H1 (cell line): ENCODE measurements at places on chromosomes 3 and 15. TPM values are rescaled to one million over a fixed set of nuclear protein-coding genes. Genes with fewer than 3 reads are reported as not detected.

Gene AGTR1
- not detected in 2 replicates for total RNA-seq

DNA sequence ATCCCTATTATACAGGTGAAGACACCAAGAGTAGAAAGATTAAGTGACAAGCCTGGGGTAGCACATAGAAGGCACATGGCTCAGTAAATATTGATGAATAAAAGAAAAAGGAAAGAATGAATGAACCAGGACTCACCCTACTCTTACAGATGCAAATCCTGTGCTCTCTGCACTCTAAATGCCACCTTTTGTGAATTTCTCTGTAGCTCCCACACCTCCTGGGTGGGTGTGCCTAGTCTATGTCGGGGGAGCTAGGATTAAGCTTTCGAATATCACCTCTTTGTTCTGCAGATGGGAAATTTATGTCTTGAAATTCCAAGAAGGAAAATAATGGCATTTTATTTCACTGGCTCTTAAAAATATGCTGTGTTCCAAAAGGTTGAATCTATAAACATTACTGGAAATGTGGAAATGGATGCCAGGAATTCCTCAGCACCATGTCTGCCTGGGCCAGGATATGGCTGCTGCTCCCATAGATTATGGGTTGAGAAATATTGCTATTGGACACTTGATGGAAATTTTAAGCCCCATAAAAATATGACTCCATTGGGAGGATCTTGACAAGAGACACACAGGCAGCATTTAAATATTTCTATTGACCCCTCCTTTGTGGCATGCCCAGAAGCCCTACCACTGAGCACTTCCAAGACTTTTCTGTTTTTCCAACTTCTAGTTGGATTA lies 43.3 kb downstream of the CCNB2 start:
- no peaks in the 10 kb centered on the region for H3K27me3 ChIP-seq
- no peak overlapping the region for H3K27ac ChIP-seq
- peaks cover 12% of the 10 kb centered on the region; the same call in 1 of the 2 replicates for H3K36me3 ChIP-seq
- no peak overlapping the region for H3K4me3 ChIP-seq

- H3K36me3 ChIP-seq: no peaks in the 10 kb centered on the region
- DNase-seq: no peak
- H3K27me3 ChIP-seq: no peaks in the 10 kb centered on the region
- H3K4me3 ChIP-seq: no peak overlapping the region
Measured at GRCh38 chr3:4758249-4758860, 220.9 kb upstream of the BHLHE40 start.

GRCh38 chr15:59941612-59942011 lies 62.5 kb upstream of the FOXB1 start:
- no peaks in the 10 kb centered on the region for H3K36me3 ChIP-seq
- no peak overlapping the region for H3K27ac ChIP-seq
- peaks cover 5% of the 10 kb centered on the region for H3K4me1 ChIP-seq
- no peak overlapping the region for H3K4me3 ChIP-seq
- DNase-seq: no peak
- H3K27me3 ChIP-seq: no peaks in the 10 kb centered on the region
